SJSA1 (cell line): ENCODE measurements at places on chromosomes 1 and 21.

DNA sequence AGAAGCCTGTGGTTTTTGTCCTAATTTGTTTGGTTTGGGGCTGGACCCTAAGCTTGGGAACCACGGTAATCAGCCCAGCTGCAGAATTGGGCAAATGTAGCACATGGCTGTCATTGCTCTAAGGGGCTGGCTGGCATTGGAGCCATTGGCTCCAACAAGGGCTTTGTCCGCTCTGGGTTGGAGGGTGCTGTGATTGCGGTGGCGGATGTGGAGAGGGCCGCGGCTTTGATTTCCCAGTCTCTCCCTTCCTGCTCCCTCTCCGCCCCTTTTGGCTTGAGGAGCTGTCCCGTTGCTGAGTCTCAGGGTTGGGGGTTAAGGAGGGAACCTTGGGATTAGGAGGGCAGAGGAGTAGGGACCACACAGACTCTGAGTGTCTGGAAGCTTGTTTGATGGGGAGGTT, 91.7 kb upstream of the CD34 start:
- no peak for DNase-seq

GRCh38 chr1:221204055-221204833, 325.0 kb downstream of the HLX start:
- no peak for DNase-seq

DNA sequence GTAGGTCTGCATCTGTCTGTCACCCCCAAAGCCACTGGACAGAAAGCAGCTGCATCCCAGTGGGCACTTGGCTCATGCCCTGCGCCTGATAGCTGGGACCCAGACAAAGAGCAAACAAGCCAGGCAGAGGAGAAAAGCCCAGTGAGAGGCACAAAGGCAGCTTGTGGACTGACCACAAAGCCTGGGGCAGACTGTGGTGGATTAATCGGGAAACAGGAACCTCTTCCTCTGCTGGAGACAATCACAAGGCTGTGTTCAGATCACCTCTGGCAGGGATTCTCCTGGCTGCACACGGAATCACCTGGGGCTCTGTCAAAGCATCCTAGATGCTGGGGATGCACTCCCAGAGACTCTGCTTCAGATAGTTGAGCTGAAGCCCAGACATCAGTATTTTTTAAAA, 15.2 kb upstream of the GJB5 start:
- no peak for DNase-seq

GRCh38 chr1:1179346-1179982, 5.8 kb downstream of the TTLL10 start:
- no peak for DNase-seq

GRCh38 chr1:59218521-59219236, 78.2 kb upstream of the FGGY start:
- DNase-seq, result no peak

DNA sequence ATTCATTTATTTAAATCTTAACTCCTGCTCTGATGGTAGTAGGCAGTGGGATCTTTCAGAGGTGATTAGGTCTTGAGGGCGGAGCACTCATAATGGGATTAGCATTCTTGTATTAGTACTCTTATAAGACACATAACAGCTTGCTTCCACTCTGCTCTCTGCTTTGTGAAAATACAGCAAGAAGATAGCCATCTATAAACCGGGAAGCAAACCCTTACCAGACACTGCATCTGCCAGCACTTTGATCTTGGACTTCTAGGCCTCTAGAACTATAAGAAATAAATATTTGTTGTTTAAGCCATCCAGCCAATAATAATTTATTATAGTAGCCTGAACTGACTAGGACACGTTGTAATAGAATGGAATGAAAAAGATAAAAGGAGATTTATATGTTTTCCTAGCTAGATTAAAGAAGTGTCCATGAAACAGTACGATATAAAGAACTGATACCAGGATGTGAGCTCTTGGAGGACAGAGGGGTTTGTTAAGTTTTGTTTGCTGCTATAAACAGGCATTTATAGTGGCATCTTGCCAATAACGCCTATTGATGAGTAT, 869.9 kb downstream of the MRPL39 start:
- no peak for DNase-seq

- no peak for DNase-seq
Observed at GRCh38 chr1:209561532-209561931, 22.0 kb upstream of the CAMK1G start.
